Stimulated activated CD4-positive, alpha-beta T cell treated with anti-CD3 and anti-CD28 coated beads, TNF-alpha, amount 100 ng/mL, for 4 hours (primary cell): ENCODE measurements at places on chromosomes 13 and 19.

- no peak for DNase-seq
Measured at GRCh38 chr13:53382008-53382407, 353.4 kb downstream of the OLFM4 start.

DNA sequence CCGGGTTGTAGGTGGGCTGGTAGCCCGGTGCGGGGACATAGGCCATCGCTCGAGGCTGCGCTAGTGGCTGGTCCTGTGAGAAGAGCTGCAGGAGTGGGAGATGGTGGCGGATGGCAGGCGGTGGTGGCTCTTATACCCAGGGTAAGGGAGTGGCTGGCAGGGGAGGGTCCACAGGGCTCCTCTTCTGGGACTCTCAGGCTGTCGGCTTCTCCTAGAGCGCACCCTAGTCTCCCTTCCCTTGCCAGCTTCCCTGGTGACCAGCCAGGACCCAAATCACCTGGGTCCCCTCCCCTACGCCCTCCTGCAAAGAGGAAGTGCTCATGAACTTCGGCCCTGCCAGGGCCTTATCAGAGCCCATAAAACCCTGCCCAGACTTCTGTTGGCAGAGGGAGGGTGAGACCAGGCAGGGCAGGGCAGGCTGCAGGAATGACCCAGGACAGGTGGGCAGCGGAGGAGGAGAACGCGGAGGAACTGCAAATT is at the start of gene LGALS4:
Gene LGALS4, minus strand, starts transcription at position 105 of the 480 bp plus-strand sequence. Its CDS starts 59 bp downstream, at position 46.
- no peak for DNase-seq

GRCh38 chr19:17505223-17505622 is 6.2 kb upstream of the PGLS start:
- no peak for DNase-seq

- DNase-seq = no peak
Measured at GRCh38 chr19:45994456-45994997, 740 bp upstream of the CCDC61 start.

- no peak for DNase-seq
Measured at GRCh38 chr13:106498571-106498970, 36.9 kb downstream of the EFNB2 start.

GRCh38 chr19:33676999-33677665 is 55.4 kb downstream of the CHST8 start:
- no peak for DNase-seq

- no peak for DNase-seq
Measured at GRCh38 chr19:40539070-40539469, 37.6 kb upstream of the SHKBP1 start.

GRCh38 chr13:107864543-107865317 is 350.6 kb downstream of the LIG4 start:
- no peak for DNase-seq

GRCh38 chr13:95822303-95822702 is 145.4 kb downstream of the DNAJC3 start:
- DNase-seq = no peak
